ENCODE measurements at places on chromosomes 4 and X.

DNA sequence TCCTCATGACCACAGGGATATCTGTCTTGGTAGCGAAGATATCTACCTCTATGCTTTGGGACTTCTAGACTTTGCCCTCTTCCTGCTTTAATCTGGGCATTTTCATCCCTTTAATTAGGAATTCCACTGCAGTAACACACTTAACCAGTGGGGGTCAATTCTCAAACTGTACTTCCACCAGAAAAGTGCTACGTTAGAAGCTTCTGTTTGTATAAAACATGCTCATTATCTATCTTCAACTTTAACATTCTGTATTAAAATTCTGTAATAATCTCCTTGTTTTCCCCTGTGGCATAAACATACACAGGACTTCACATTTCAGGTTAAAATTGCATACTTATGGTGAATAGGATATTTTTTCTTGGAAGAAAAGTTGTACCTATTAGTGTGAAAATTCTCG is 105.6 kb downstream of the AMMECR1 start:
- no peak for DNase-seq

- no peak for DNase-seq
Observed at GRCh38 chr4:47238667-47239066, 207.3 kb downstream of the GABRB1 start.

DNA sequence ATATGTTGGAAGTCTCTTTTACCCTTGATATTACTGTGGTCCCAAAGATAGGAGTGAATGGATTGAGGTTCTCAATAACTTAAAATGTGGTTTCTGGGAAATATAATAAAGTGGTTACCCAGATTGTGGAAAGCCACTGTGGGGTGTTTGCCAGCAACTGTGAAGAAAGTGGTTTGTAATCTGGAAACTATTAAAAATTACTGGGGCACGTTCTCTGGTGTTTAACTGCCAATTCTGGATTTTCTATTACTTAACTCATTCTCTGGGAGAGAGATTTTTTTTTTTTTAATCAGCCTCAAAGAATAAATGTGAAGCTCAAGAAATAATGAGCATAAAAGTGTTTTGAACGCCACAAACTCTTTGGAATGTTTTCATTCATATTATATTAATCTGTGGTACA is 4.9 kb upstream of the CXCL6 start:
- no peak for DNase-seq

DNA sequence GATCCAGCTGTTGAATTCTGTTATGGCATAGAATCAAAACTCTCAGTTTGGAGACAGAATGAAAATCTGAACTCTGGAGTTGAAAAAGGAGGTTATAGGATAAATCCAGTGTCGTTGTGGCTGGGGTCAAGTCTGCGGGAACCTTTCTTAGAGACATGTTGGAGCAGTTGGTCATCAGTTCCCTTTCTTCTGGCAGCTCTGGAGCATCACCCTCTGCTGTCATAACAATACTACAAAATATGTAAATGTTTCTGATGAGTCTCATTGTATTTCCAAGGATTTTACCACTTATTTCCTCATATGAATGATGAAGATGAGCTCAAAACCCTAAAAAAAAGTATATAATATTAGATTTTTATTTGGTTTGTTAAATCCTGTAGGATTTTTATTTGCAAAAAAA is 7.5 kb downstream of the TLR10 start:
- no peak for DNase-seq

GRCh38 chrX:39779952-39780783 is 317.6 kb downstream of the BCOR start:
- no peak for DNase-seq

DNA sequence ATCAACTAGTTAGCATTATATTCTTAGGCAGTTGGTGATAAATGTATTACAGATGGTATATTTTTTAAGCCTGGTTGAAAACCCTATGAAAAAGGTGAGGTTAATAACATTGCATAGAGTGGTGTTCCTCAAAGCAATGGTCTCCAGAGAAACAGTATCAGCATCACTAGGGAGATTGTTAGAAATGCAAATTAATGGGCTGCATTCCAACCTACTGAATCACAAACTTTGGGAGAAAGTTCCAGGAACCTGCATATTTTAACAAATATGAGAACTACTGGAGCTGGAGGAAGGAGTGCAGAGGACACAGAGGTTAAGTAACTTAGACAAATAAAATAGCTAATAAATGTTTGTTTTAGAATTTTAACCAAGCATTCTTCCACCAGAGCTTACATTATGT is 166.9 kb upstream of the PCDH10 start:
- no peak for DNase-seq

GRCh38 chrX:119636419-119636818 is 30.2 kb upstream of the NKRF start:
- no peak for DNase-seq

DNA sequence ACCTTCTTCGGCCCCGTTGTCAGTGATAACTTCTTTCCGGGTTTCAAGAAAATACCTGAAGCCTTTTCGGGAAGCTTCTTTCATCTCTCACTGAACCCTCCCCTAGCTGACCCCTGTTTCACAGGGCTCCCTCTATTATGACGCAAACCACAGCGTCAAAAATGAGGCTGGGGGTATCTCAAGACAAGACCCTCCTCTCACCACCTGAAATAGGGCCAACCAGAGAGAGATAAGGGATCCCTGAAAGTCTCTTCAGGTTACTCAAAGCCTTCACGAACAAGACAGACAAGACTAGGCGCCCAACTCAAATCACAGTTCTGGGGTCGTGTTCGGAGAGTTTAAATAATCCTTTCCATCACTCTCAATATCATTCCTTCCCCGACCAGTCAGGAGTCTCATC is 1.2 kb downstream of the PHF8 start:
- no peak for DNase-seq

DNA sequence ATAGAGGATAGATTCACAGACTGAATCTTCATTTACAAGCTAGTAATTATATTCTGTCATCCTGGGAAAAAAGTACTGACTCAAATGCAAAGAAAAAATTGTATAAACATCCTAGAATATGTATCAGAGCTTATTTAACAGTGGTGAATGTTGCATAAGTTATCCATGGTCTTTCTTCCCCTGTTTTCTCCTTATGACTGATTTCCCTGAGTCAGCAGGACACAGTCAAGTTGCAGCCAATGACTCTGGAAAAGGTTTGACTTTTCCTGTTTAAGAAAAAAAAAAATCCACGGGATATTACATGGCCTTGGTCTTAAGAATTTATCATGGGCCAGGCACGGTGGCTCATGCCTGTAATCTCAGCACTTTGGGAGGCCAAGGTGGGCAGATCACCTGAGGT is 36.5 kb downstream of the INPP4B start:
- DNase-seq, result no peak

- no peak for DNase-seq
Observed at GRCh38 chrX:111561851-111562250, 50.4 kb downstream of the SERTM2 start.

DNA sequence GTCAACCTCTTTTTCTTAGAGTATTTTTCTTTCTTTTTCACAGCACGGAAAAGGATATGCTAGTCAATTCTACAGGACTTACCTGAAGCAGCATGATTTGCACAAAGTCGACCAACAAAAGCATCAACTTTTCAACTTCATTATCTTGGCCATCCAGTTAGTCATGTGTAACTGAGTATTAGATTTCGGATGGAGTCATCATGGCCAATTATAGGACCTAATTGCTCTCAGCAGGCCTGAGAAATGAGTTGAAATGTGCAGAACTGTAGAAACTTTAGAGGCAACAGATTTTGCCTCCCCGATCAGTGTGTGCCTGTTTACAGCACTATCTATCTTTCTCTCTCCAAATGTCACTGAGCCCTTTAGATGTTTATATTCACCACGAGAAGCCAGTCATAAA is 41.0 kb downstream of the PCDH10 start:
- no peak for DNase-seq

GRCh38 chr4:16125571-16126445 is 42.0 kb upstream of the PROM1 start:
- DNase-seq, result no peak

DNA sequence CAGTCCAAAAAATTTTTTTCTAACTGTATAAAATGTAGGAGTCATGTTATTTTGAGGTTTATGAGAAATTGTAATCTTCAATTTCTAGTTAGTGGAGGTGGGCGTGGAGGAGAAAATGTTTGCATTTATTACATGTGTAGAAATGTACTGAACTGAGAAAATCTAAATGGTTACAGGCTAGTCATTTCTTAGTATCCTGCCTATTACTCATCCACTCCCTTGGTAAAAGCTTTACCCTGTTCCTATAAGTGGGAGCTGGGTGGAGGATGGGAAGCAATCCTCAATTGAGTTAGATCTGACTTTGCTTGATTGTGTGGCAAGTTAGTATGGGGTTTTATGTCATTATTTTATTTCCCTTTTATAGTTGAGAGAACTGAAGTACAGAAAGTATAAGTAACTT is 73.8 kb downstream of the POLA1 start:
- DNase-seq, result no peak

DNA sequence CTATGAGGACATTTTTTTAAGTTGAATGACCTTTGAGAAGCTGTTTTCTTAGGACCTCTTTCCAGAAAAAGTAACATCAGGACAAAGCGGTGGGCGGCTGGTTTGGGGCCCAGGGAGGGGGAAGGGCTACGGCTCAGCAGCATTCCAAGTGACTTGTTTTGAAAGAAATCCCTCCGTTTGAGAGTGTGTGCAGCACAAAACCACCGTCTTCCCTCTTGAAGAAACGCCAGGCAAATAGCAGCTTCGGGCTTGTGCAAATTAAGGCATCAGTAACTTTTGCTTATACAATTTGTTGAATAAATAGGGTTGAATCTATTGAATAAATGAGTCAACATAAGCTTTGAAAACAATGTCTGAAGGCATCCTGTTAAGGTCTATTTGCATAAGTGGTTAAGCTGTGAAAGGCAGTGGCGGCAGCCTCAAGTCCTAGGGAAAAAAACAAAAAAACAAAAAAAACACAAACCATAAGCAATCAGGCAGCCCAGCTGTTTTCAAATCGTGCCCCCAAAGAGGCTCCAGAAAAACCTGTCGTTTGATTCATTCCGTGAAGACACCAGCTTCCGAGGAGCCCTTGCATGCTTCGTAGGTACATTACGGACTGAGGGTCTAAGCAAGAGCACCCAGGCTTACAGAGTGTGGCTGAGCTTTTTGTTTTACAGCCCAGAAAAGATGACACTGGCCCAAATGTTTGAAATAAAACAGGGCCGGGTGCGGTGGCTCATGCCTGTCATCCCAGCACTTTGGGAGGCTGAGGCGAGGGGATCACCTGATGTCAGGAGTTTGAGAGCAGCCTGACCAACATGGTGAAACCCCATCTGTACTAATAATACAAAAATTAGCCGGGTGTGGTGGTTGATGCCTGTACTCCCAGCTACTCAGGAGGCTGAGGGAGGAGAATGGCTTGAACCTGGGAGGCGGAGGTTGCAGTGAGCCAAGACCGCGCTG is 103.7 kb downstream of the CRLF2 start:
- no peak for DNase-seq

DNA sequence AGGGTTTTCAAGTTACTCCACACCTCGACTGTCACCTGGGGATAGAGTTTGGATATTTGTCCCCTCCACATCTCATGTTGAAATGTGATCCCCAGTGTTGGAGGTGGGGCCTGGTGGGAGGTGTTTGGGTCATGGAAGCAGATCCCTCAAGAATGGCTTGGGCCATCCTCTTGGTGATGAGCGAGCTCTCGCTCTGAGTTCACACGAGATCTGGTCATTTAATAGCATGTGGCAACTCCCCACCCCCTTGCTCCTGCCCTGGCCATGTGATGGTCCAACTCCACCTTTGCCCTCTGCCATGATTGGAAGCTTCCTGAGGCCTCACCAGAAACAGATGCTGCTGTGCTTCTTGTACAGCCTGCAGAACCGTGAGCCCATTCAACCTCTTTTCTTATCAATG is 8.3 kb downstream of the CTAG1A start:
- no peak for DNase-seq

GRCh38 chr4:182427554-182427953 is 184.4 kb downstream of the TENM3 start:
- no peak for DNase-seq

- no peak for DNase-seq
Observed at GRCh38 chrX:136325377-136325776, 24.6 kb downstream of the ADGRG4 start.

DNA sequence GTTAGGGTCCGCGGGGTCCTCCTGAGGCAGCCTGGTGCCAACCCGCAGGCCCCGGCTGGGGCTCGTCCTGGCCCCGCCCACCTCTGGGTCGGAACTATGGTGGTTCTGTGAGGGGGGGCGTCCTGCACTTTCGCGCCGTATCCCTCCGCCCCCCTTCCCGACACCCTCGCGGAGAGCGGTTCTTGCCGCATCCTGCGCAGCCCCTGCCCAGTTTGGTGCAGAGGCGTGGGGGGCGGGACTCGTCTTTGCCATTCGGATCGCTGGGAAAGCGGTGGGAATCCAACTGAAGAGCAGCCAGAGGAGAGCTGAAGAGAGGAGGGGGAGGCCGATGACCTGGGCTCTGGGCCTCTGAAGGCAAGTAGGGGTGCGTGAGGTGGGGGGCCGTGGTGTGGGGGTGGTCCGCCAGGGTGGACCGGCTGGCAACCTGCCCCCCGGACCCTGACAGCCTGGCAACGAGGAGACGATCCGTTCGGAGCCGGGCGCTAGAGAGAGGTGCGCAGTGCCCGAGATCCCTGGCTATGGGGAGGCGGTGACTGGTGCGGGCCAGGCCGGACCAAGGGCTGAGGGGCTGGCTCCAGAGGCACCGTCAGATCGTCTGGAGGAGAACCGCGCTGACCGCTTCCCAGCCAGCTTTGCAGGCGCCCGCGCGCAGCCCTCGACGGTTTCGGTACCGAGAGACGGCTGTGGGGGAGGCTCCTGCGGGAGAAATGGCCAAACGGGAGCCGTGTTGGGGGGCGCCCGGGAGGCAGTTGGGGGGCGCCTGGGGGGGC is at the start of gene GPRASP1:
TSS of gene GPRASP1 (plus strand) at position 242 of the 770 bp plus-strand sequence. CDS start 2,431 bp downstream, outside the sequence.
- DNase-seq, result no peak

DNA sequence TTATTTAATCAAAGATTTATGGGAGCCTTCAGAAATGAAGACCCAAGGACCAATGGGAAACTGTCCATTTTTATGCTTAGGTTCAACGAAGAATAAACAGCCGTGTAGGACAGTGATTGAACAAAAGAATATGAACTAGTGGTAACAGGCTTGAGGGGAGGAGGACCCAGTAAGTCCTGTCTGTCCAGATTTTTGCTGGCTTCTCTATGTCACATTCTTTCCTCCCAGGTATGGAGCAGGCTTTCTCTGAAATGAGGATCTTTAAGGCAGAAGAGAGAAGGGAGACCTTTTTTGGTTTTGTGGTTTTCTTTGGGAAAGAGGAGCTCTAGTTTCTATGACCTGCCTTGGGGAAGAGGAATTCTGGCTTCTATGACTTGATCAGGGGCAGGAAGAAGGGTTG is 74.1 kb downstream of the BANK1 start:
- DNase-seq, result no peak
